ENCODE measurements at places on chromosomes 1 and 21. TPM values are rescaled to one million over a fixed set of nuclear protein-coding genes. Genes with fewer than 3 reads are reported as not detected.
A peak's percentile ranks its signal among the peaks of the same experiment; 100 is the strongest.

TMEM81 gene
- 3.9 TPM for total RNA-seq

DNA sequence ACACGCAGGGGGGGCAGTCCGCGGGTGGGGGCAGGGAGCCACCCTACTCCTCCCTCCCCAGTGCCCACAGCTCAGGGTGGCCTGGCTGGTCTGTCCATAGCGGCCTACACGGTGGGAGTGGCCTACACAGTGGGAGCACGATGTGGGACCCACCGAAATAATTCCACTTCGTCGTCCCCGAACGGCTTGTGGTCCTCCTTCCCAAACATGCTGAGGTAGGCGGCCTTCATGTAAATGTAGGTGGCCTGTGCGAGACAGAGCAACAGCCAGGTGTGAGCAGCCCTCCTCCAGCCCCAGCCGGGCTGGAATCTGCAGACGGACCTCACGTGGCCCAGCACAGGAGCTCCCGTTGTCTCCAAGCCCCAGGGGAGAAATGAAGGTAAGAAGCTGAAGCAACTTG is 34.4 kb downstream of the TTC39A start:
- DNase-seq = no peak

DNA sequence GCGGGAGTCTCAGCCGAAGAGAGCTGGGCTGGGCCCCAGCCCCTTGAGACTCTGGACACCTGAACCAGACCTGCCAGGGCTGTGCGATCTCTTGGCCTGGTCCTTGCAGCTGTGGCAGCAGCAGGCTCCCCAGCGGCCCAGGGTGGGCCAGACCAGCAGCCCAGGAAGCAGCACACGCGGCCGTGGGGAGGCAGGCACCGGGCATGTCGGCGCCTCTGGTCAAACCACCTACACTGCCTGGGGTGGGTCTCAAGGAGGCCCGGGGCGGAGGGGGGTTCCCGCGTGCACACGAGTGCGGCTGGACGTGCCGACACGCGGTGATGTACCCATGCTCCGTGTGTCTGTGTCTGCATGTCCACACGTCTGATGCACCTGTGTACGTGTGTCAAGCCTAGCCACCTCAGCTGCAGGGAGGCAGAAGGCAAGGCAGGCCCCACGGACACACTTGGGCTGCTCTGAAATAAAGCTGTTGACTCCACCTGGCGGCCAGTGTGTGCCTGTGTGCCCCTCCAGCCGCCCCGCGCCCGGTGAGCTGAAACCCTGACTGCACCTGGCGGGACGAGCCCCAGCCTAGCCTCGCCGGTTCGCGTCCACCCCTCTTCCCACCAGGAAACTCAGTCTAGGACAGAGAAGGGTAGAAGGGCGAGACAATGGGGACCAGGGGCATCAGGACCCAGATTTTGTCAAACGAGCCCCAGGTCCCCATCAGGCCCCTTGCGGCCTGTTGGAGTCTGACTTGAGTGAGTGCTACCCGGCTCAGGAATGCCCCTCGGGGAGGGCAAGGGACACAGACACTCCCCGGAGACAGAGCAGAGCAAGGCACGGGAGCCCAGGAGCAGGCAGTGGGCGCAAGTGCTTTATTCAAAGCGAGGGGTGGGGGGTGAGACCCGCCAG is 11.6 kb downstream of the SCNN1D start:
- DNase-seq = no peak

PKLR gene
- not detected for total RNA-seq

DNA sequence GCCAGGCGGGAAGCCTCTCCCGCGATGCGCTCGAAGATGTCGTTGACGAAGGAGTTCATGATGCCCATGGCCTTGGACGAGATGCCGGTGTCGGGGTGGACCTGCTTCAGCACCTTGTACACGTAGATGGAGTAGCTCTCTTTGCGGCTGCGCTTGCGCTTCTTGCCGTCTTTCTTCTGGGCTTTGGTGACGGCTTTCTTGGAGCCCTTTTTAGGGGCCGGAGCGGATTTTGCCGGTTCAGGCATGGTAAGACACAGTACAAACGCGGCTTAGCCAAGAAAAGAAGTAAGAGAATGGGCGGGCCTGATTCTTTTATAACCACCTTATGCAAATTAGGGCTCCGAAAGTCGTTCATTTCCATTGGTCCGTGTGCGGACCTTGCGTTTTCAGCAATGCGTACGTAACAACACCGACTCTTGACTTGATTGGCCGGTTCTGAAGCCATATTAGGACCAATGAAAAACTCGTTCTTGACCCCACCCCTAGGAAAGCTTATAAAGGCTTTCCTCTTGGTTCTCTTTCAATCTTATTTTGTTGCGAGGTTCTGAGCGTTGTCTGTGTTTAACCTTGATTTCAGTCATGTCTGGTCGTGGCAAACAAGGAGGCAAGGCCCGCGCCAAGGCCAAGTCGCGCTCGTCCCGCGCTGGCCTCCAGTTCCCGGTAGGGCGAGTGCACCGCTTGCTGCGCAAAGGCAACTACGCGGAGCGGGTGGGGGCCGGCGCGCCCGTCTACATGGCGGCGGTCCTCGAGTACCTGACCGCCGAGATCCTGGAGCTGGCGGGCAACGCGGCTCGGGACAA is 12.8 kb upstream of the BOLA1 start:
- peak; percentile 99 for DNase-seq

COPA gene
- total RNA-seq = 106 TPM

DNA sequence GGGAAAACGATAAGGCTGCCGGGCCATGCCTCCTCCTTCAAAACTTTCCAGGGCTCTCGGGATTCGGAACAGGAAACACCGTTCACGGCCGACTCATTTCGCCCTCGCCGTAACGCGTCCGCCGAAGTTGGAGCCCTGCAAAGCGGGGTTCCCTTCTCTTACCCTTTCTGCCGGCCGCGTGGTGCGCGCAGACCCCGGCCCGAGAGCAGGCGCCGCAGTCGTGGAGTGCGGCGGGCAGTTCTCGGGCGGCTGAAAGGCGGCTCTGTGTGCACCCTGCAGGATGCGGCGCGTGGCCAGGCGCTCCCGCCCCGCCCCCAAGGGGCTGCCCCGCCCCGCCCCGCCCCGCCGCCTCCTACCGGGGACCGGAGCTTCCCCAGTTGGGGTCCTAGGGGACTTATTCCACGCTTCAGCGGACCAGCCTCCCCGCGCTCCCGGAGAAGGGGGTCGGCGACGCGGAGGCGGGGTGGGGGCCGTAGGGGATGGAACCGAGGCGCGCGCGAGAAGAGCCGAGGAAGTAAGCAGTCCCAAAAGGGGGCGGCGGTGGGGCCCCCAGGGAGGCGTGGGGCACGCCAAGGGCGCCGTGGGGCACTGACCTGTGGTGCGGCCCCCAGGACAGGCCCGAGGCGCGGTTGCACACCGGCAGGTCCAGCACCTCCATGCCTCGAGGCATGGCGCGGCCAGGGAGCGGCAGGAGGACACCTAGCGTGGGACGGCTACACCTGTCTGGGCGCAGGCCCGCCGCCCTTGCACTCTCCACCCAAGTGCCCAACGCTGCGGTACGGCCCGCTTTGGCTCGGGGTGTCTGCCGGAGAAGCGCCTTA is at the start of gene MCOLN2:
TSS of gene MCOLN2 (minus strand) at position 268 of the 821 bp plus-strand sequence. CDS start at position 27, 241 bp downstream.
- no peak for DNase-seq

DNA sequence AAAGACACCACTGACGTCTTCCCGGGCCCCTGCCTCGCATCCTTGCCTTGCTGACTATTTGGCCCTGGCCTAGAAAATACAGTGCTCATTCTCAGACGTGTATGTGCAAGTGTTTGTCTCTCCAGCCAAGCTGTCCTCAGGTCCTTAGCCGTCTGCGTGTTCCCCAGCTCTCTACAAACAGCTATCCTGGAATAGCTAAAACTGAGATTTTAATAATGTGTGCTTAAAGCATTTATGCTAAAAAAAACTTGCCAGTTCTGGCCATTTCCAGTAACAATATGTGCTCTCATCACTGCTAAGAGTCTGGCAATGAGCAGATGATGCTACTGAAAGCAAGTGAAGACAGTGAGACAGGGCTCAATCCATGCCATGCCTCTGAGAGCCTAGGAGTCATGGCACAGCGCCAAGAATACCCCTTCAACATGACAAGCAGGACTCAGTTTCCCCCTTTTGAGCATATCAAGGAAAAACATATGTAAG is 55.7 kb downstream of the IRF2BP2 start:
- DNase-seq = peak; percentile 67

DNA sequence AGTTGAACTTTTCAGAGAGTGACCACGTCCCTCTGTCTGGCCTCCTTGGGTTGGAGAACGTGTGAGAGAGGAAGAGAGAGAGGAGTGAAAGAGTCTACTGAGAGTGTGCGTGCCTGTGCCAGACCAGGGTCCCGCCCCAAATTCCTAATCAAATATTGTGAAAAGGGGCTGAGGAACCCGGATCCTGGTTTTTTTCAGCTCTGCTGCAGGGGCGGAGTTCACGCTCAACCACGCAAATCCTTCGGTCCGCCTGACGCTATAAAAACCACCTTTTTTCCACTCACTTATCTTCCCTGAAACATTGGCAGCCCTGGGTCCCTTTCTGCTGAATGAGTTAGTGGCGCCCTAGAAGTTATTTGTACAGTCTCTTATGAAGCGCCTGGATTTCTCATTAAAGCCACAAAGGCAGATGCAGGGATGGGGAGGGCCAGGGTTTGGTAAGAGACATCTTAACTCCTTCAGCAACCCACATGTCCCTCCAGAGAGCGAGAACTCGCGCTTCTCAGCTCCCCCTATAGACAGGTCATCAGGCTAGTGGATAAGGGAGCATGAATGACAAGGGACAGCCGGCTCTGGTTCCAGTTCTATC is at the start of gene FMOD:
TSS of gene FMOD (minus strand) at position 86 of the 589 bp plus-strand sequence. CDS start 2,852 bp downstream, outside the sequence.
- no peak for DNase-seq

ANGPTL3 gene
- total RNA-seq = not detected
